ENCODE measurements at places on chromosomes 1 and 21.

DNA sequence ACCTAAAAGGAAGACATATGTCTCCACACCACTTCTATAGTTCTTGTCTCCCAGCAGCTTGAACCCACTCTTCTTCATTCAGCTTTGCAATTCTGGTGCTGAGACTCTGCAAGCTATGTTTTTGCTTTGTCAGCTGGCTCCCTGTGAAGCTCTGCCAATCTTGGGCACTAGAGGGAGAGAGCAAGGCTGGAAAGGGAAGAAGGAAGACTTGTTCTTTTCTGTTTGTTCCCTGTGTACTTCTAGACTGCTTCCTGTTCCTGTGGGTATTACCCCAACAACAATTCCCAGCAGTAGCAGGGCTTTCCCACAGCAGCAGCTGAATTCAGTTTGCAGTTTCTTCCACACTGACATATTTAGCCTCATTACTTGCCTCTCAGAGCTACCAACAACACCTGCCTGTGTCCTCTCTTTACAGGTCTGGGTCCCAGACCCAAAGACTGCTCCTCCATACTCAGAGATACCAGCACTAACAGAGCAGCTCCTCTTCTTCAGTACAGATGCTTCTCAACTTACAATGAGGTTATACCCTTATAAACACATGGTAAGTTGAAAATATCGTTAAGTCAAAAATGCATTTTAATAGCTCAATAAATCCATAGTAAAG, 275.2 kb upstream of the NEGR1 start:
- no peak for DNase-seq

- peak; percentile 59 for DNase-seq
Measured at GRCh38 chr1:203340112-203340790, 10.7 kb downstream of the FMOD start.

DNA sequence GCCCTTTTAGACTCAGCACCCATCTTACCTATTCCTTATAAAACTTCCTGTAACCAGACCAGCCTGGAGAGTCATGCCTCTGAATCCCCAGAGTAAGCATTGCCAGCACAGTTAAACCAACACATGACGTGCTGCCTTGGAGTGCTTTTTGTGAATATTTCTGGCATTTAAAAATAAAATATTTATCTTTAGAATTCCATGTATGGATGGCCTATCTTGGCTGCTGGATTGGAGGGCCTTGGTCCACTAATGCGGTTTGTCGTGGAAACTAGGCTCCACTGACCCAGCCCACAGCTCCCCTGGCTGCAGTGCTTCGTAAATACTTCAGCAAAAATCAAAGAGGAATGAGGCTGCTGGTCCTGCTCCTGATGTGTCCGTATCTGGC, 17.5 kb downstream of the MTARC1 start:
- DNase-seq, result no peak

DNA sequence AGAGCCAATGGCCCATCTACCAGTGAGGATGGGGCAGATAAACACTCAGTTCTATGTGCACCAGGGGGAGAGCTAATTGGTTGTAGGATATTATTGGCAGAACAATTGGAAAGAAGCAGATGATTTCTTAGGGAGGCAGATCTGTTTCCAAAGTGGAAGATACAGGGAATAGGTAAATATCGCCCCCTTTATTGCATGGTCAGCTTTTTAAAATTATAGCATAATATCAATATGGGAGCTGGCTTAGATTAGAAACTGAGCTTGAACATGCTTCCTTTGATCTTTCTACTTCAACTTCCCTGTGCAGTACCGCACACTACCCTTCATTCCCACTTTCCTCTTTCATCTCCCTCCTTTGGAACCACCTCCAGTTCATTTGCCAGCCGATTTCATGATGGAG, 64.0 kb upstream of the PLXNA2 start:
- DNase-seq, result no peak

- DNase-seq, result no peak
Measured at GRCh38 chr21:43806017-43806710, 16.8 kb downstream of the RRP1 start.

DNA sequence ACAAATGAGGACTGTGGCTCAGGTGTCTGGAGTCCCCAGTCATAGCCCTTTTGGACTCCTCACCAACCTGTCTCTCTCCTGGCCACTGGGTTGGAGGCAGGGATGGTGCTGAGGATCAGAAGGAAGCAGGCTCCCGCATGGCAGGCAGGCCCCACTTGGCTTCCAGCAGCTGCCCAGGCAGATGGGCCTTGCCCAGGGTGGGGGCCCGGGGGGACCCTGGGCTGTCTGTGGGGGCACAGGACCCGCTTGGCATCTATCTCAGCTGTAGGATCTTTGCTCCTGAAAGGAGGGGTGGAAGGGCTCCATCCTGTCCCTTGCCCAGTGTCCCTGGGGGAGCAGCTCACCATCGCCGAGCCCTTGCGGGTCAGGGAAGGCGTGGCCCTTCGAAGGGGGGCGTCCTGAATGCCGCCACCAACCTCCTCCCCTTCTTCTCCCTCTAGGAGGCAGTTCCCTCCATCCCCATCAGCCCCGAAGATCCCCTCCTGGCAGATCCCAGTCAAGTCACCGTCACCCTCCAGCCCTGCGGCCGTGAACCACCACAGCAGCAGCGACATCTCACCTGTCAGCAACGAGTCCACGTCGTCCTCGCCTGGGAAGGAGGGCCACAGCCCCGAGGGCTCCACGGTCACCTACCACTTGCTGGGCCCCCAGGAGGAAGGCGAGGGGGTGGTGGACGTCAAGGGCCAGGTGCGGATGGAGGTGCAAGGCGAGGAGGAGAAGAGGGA, 154.5 kb downstream of the PEX14 start:
- DNase-seq, result no peak

GRCh38 chr1:86522240-86522639, 24.6 kb upstream of the CLCA4 start:
- DNase-seq, result no peak

- no peak for DNase-seq
Measured at GRCh38 chr1:54360165-54361005, 45.8 kb downstream of the SSBP3 start.

GRCh38 chr1:51342591-51343206, 12.3 kb upstream of the TTC39A start:
- no peak for DNase-seq

GRCh38 chr21:32371913-32372314, 20.9 kb downstream of the URB1 start:
- no peak for DNase-seq

- DNase-seq, result no peak
Measured at GRCh38 chr21:41444703-41445464, 18.8 kb downstream of the MX1 start.

GRCh38 chr1:220453371-220453770, 74.6 kb upstream of the MARK1 start:
- DNase-seq, result no peak

DNA sequence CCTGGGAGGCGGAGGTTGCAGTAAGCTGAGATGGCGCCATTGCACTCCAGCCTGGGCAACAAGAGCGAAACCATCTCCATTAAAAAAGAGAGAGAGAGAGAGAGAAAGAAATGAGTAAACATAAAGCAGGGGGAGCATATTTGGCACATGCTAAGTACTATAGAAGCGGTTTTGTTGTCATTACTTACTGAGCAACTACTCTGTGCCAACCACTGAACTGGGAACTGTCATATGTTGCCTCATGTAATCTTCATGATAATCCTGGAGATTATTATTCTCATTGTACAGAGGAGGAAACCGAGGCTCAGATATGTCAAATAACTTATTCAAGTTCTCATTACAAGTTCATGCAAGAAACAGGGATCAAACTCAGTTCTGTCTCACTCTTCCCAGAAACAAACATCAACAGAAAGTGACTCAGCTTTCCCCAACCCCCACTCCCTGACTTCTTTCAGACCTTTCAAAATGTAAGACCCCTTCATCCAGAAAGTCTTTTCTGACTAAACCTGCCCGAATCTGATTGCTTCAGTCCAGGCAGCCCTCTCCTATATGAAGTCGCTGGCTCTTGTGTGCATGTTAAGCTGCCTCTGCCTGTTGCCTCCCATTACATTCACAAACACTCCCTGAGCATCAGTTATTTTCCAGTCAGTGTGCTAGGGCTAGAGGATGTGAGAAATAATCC, 23.5 kb downstream of the LAMB3 start:
- DNase-seq, result no peak

DNA sequence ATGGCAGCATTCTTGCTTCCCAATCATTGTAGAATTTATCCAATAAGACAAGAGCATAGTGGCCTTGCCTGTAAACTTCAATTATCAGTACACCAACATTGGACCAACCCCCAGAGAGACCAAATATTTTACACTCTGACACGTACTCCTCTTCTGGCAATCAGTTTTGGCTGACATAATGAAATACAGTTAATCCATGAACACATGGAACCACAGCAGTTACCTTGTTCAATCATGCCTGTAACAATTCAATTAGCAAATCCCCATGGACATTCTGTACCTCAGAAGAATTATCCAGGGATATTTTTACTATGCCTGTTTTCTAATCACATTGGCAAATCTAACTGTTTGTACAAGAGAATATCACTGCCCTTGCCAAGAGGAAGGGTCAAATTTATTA, 2162.0 kb downstream of the MRPL39 start:
- DNase-seq, result no peak

DNA sequence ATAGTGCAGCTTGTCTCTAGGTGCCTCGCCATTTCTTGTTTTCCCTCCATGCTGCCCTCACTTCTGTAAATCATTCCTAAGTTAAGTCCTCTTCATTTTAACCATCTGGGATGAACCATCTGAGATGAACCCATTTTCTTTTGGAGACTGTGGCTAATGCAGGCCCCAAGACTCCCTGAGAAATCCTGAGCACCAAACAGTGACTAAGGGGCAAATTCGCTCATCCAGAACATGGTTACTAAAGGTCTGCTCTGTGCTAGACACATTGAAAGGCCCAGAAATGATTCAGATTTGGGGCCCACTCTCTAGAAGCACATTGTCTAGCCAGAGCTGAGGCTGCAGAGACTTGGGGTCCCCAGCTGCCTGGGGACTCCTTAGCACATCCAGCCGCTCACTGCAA, 151.9 kb upstream of the CTTNBP2NL start:
- no peak for DNase-seq

- no peak for DNase-seq
Measured at GRCh38 chr1:65316233-65316632, 6.9 kb downstream of the DNAJC6 start.

DNA sequence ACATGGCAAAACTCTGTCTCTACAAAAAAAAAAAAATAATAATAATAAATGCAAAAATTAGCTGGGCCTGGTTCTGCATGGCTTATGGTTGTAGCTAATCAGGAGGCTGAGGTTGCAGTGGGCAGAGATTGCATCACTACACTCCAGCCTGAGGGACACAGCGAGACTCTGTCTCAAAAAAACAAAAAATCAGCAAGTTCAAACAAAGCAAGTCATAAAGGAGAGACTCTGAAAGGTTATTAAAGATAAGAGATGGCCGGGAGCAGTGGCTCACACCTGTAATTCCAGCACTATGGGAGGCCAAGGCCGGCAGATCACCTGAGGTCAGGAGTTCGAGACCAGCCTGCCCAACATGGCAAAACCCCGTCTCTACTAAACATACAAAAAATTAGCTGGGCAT, 28.8 kb downstream of the COP1 start:
- DNase-seq, result no peak

DNA sequence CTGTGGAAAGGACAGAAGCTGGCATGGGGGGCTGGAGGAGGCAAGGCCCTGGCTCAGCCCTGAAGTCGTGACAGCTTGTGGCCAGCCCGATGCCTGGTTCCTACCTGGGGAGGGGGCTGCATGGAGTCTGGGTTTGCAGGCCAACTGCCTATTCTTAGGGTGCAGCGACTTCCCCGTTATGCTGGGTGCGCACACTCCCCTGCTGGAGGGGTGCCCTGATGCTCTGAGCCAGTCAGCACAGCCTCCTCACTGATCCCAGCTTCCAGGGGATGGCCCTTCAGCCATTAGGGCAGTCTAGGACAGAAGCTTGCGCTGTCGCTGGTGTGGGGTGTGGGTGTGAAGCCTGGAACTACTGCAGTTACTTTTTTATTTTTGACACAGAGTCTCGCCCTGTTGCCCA, 30.0 kb upstream of the SLC19A1 start:
- DNase-seq, result no peak

GRCh38 chr1:29556657-29557056, 320.3 kb downstream of the PTPRU start:
- no peak for DNase-seq

GRCh38 chr1:153968000-153968363, 280 bp downstream of the CREB3L4 start:
- no peak for DNase-seq

- no peak for DNase-seq
Measured at GRCh38 chr21:34131586-34131985, 58.2 kb downstream of the MRPS6 start.

- no peak for DNase-seq
Measured at GRCh38 chr1:232709386-232709785, 79.5 kb upstream of the SIPA1L2 start.

- DNase-seq, result no peak
Measured at GRCh38 chr1:200376528-200376927, 33.3 kb downstream of the ZNF281 start.

GRCh38 chr1:179153217-179153616, 71.3 kb downstream of the TOR3A start:
- DNase-seq, result no peak

- DNase-seq, result no peak
Measured at GRCh38 chr1:173688300-173688699, 18.6 kb upstream of the ANKRD45 start.

DNA sequence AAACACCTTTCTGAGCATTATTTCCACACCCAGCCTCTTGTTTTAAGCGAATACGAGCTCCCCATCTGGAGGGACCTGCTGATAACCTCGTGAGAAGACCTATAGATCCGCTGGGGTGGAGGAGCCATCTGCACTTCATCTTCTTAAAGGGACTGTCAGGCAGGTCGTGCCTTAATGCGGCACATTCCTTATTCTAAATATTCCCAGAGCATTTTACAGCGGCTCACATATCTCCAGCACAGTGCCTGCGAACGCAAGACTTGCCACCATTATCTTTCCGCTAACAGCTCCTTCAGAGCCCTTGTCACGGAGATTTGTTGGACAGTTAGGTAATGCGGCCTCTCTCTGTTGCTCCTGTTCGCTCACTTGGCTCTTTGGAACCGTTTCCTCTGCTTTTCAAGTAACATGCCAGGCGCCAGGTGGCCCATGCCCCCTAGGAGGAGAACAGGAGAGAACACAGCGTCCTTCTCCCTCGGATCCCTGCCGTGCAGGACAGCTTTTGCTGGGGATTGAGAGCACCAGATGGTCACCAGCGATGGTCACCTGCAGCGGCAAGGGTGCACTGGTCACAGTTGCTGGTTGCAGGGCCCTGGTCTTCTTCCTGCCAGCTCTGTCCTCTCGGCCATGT, 162.4 kb downstream of the PGBD5 start:
- no peak for DNase-seq

- no peak for DNase-seq
Measured at GRCh38 chr1:10033359-10033845, 644 bp downstream of the UBE4B start.

Measured in stimulated activated naive CD8-positive, alpha-beta T cell treated with anti-CD3 and anti-CD28 coated beads, Interleukin-15, amount 100 ng/mL, for 72 hours (primary cell).